Effector CD4-positive, alpha-beta T cell (primary cell): ENCODE measurements at places on chromosomes 3 and 15.

DNA sequence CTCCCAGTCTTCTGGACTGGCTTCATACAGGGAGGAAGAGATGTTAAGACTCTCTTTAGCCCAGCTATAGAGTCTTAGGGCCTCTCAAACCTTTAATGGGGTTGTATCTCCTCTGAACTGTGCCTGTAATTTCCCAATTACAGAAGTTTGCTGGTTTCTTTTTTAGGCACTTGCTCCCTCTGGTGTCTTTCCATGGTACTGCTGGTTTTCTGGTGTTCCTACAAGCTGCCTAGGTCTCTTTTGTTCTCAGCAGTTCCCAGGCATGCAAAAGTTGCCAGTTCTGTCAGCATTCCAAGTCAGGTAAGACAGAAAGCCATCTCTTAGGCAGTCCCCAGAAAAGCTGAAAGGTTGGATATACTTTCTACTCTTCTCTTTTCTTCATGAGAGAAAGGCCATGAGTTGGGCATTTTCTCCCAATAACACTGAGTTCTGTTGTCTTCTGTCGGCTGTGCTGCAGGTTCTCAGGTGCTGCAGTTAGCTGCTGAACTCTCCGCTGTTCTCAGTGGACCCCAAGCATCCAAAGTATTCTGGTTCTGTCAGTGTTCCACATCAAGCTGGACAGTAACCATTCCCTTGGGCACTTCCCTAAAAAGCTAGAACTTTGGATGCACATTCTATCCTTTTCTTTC lies 54.4 kb upstream of the EHHADH start:
- DNase-seq = peak; percentile 17

DNA sequence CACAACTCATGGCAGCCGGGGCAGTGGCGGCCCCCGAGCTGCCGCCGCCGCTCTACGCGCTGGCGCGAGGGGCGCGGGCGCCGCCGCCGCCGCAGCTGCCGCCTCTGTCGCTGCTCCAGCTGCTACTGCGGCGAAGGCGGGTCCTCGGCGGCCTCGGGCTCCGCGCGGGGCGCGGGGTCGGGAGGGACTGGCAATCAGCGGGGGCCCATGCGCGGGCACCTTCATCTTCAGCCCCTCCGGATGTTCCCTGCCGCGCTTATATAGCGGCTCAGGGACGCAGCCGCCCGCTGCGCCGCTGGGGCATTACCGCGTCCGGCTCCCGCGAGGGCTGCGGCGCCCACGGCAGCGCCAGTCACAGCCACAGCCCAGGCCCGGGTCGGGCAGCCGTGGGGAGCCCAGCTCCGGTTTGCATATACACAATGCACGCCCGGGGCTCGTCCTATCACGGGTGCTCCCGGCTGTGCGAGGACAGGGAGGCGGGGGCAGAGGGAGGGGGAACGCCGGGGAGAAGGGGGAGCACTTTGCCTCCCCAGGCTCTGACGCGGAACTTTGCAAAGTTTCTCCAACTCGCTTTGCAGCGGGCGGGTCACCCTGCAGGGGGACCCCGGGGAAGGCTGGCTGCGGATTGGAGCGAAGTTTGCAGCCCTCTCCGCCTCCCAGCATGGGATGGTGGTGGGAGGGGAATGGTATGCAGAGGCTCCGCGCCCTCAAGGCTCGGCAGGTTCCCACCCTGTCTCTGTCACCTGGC lies at the start of gene VGLL3:
Gene VGLL3 (minus strand): TSS at position 416 of the 748 bp plus-strand sequence. CDS start 406 bp downstream, at position 10.
- DNase-seq = no peak

GRCh38 chr3:72571052-72571451 lies 277.2 kb downstream of the SHQ1 start:
- no peak for DNase-seq

DNA sequence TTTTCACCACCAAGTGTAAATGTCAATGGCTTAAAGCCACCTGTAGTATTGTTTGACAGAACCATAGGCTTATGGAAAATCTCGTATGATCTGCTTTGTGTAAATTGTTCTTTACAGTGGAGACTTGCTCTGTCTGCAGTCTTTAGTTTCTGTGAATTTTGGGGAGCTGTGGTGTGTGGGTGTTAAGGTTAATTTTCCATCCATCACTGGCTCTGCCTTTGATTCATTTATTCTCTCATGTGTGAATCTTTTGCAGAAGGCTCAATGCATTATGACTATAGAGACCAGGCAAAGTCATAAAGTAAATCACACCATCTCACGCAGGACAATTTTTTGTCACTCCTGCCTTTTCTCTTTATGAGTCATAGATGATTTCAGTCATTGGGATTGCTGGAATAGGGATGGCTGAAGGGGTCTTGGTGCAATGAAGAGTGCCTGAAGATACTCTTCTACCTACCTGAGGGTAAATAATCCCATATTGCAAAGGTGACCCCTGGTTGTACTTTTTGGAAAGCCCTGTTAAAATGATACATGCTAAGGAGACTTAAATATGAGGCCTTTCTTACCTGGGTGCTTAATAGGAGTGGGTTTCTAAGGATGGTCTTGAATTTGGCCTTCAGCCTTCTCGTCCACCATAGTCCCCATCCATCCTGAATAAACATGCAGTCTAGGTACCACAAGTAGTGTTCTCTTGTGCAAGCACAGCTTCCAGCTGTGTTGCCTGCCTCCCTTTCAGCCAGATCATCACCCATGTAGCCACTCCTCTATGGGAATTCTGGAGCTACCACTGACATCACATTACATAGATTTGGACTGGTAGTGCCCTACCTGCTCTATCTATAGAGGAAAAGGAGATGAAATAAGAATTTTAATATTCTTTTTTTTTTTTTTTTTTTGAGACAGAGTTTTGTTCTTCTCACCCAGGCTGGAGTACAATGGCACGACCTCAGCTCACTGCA lies 14.3 kb downstream of the TGFBR2 start:
- no peak for DNase-seq

DNA sequence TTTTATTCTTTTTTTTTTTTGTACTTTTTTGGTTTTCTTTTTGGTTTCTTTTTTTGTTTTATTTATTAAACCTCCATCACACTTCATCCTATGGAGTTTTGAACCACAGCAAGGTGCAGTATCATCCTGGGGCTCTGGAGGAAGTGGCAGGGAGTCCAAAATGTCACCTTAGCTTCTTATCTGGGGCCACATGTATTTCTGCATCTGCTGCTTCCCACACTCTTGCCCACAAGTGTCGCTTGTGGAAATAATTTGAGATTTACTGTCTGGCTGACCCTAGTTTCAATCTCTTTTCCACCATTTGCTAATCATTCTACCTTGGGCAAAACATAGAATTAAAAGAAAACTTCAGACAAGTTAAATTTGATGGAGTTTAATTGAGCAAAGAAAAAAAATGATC lies 6.4 kb downstream of the OPA1 start:
- DNase-seq = no peak

GRCh38 chr3:37181756-37182155 lies 7.4 kb upstream of the LRRFIP2 start:
- no peak for DNase-seq

DNA sequence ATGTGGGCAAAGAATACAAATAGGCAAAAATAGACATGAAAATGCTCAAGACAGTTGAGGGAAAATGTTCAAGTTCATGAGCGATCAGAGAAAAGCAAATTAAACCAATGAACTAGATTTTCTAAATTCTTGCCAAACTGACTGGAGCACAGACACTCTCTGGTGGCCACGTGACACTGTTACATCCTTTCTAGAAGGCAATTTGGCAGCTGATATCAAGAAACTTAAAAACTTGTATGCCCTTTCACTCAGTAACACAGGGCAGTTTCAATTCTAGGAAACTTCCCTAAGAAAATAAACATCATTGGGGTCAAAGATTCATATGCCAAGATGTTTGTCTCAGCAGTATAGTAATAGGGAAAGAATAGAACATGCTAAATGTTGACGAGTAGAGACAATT lies 52.2 kb downstream of the ABHD5 start:
- no peak for DNase-seq

DNA sequence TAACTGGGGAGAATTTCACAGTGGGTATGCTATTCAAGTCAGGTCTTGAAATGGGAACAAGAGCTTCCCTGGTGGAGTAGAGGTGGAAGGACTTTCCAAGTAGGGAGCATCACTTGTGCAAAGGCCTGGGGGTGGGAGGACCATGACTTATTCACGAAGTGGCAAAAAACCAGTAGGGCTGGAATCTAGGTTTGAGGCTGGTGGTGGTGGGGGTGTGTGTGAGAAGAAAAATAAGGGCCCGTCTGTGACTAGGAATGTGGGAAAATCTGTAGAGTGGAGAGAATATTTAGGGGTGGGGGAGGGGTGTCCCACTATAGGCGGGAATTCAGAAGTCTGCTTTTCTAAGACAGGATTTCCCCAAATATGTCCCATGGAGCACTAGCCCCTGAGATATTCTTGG lies 271.9 kb upstream of the TBL1XR1 start:
- DNase-seq = no peak

DNA sequence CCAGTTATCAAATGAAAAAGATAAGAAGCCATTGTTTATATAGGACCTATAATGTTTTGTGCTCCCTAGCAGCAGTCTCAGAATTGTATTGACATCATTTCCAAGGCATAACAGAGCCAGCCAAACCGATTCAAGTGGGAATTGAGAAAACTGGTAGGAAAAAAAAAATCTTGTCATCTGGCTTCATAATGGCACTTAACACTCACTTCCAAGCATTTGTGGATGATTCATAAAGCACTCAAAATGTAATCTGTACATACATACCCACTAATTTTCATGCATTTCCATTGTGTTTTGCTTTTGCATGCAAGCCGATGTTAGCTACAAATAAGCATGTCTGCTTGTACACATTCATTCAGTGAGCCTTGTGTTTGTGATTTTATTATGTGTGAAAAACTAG lies 18.6 kb upstream of the TRPC1 start:
- DNase-seq = no peak

GRCh38 chr15:69852482-69852881 lies 245.2 kb downstream of the TLE3 start:
- no peak for DNase-seq

GRCh38 chr3:150472421-150472820 lies 64.3 kb downstream of the TSC22D2 start:
- DNase-seq = no peak

DNA sequence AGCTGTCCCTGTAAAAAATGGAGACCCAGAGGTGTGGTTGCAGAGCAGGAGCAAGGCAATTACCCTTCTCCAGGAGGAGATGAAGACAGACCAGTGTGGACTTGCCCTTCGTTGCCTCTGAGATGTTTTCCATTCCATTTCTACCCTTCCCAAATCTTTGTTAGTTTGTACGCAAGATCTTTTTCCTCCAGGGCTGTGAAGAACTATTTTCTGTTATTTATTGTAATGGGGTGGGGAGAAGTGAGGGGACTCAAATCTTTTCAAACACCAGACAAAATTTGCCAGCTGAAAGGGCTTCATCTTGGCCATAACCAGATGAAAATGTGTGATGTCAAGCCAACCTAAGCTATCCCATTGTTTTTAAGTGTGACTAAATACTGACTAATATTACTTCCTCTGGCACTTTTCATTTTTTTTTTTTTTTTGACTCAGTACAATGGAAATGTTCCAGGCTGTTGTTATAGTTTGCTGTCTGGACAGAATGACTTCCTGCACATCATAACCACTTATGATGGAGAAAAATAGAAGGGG lies 271.3 kb upstream of the TPRG1 start:
- DNase-seq = no peak

GRCh38 chr3:14943042-14943441 lies 4.3 kb upstream of the NR2C2 start:
- DNase-seq = no peak

DNA sequence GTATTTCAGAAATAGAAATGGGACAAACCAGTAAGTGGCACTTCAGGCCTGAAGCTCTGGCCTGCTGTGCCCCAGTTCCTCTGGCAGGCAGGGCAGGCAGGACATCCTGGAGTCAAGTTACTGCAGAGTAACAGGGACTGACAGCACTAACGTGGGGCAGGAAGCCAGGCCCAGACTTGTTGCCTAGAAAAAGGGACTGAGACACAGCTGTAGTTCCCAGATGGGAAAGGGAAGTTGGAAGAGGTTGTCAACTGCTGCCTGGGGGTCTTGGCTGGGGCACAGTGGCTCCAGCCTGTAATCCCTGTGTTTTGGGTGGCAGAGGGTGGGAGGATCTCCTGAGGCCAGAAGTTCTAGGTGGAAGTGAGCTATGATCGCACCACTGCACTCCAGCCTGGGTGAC lies 171.9 kb downstream of the FMN1 start:
- no peak for DNase-seq

GRCh38 chr15:55402707-55403106 lies 5.5 kb downstream of the CCPG1 start:
- DNase-seq = no peak

- no peak for DNase-seq
Measured at GRCh38 chr3:42800251-42800650, 4.0 kb downstream of the HIGD1A start.

DNA sequence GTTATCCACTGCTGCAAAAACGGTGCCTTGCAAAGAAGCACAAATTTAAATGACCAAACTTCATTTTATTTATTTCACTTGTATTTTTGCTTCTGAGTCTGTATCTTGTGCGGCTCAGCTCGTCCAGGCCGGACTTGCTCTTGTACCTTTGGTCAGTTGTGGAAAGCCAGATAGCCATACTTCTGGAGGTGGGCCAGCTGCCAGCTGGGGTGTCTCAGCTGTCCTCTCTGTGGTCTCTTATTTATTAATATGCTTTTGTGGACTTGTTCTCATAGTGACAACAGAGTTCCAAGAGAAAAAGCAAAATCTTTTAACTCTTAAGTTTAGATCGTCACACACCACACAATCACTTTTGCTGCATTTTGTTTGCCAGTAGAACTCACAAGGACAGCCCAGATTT lies 87.7 kb downstream of the IL1RAP start:
- no peak for DNase-seq

DNA sequence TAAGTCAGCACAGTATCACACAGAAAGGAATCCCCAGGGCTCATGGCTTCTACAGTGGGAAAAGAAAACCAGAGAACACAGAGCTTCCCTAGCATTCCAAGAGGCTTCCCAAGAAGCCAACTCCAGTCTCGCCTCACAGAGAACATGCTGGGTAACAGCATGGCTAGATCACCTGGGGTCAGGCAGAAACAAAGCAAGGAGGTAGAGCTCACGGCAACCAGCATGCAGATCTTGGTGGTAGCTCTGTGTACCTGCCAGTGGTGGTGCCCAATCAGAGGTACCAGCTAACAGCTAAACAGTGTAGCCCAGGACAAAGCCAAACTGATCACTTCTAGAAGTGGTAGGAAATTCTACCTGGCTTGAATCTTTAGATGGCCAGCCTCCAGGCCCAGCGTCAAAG lies 31.3 kb downstream of the POLQ start:
- no peak for DNase-seq

DNA sequence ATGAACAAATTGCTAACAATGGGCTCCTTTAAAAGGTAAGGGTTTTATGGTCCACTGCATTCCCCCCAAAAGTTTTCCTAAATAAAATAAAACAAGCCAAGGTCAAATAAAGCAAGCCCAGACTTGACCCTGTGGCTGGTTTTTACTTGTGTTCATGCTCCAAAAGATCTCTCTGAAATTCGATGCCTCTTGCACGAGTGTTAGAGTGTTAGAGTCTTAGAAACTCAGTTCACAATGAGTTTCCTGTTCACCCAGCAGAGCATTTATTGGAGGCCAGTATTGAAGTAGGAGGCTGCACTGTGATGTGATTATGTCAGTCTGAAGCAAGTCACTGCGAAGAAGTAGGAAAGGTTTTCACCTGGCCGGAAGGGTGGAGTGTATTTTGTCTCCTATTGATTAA lies 59.9 kb upstream of the LRTM1 start:
- no peak for DNase-seq
